RKO (cell line): ENCODE measurements at places on chromosomes 13 and 19.

DNA sequence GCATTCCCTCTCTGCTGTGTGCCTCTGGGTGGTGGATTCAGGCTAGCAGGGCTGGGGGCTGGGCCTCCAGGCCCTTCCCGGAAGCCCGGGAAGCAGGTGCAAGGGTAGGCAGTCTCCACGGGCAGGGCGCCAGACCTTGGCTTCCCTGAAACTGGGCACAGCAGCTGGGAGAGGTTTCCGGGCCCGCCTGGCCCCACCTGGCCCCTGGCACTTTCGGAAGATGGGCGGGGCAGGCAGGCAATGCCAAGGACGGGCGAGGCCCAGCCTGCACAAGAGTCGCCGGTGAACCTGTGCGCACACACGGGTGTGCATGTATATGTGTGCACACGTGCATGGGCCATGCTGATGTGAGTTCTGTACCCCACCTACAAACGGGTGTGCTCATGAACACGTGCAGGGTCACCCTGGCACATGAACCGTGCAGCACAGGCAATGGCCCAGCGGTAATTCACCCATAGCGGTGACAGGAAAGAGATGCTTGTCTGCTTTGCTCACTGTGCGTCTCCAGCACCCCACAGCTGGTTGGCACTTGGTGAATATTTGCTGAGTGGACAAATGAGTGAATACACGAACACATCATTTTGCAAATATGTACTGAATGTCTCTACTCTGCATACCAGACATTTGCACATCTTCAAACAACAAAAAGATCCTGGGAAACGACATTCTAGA is 15.3 kb downstream of the GADD45B start:
- peak; percentile 54 for DNase-seq

- no peak for DNase-seq
These were observed 193.1 kb downstream of the KCTD12 start for GRCh38 chr13:76693086-76693485.

DNA sequence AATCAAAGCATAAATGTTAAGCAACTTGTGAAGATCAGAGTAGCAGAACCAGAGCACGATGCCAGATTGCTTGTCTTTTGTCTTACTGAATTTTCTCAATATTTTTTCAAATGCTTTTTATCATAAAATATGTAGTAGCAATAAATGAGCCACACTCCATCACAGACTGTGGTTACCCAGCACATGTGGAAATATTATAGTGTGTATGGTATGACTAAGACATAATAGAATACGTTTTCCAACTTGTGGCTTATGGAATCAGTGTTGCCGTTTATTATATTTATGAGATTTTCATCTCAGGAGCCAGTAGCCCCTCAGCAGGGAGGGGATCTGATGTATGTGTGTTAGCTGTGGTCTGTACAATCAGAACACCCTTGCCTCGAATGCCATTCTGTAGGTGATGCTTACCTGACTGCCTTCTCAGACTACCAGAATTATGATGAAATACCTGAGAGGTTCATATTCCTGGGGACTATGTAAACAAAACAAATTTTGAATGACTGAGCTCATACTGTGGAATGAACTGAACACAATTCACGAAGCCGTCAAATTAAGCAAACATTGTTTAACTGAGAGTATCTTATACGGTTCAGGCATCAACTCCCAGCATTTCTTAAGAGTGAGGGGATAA is 1.9 kb downstream of the SCEL start:
- no peak for DNase-seq

DNA sequence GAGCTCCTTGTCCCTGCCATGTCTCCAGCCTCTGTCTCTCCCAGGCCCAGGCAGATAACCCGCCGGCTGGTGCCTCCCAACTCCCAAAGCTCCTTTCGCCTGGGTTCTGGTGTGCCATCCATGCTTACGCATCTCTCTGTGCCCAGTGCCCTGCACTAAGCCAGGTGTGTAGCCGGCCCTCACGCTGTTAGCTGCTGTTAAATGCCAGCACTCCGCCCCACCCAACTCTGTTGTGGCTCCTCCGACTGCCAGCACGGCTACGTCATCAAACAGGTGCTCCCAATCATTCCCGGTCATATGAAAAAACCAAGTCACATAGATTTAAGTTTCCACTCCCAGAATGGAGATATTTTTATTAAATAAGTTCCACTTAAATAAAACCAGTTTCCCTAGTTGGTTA is 7.0 kb upstream of the HSPH1 start:
- DNase-seq: no peak

GRCh38 chr19:5107432-5108122 is 138.7 kb downstream of the KDM4B start:
- no peak for DNase-seq

DNA sequence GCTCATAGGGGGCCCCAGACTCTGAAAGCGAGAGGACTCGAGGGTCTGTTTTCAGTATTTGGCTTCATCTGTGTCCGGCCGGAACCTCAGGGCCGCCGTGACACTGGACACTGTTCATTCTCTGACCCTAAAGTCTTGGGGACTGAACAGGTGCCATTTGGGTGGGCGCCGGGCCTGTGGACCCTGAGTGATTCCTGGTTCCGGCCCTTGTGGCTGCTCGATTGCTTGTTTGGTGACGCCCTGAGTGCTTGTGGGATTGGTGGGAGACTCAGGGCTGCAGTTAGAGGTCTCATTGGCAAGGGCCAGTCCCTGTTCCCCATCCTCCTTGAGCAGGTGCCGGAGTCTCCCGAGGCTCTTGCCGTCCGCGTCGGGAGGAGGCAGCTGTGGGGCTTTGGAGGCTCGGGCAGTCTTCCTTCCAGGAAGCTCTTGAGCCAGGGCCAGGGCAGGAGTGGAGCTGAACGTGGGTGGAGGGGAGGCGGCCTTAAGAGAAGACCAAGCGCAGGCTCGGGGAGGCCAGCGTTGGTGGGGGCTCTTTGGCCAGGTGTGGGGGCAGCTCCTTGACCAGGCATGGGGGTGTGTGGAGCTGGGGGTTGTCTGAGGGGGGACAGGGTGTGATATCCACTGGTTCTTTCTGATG is 4.7 kb downstream of the PTBP1 start:
- DNase-seq: no peak

- DNase-seq: no peak
These were observed 1.6 kb downstream of the CYSLTR2 start for GRCh38 chr13:48655291-48655690.
